M059J (cell line): ENCODE measurements at places on chromosomes 6 and 20.

GRCh38 chr20:39188266-39188765, 226.2 kb downstream of the DHX35 start:
- DNase-seq, result no peak

DNA sequence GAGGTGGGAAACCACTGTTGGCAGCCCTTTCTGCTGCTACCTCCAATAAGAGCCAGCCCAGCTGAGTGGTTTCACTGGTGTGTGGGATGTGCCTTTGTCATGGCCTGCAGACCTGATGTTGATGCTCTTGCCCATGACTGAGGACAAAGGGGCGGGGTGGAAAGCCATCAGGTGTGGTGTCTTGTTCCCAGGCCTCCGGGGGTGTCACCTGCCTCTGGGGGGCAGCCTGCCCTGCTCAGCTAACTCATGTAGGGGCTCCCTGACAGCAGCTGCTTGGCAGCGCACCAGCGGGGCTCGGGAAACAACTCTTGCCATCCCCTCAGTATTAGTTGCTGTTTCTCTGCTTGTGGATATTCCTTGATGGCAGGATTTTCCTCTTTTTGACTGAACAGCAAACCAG, 91.3 kb downstream of the LYRM2 start:
- DNase-seq, result no peak

GRCh38 chr6:1581120-1581991, 28.4 kb upstream of the FOXC1 start:
- no peak for DNase-seq

- peak; percentile 79 for DNase-seq
Observed at GRCh38 chr20:768426-768978, at the start of gene SLC52A3. Gene SLC52A3, minus strand, starts transcription at chr20:768500. Its CDS starts 2,726 bp downstream, at chr20:765774.

DNA sequence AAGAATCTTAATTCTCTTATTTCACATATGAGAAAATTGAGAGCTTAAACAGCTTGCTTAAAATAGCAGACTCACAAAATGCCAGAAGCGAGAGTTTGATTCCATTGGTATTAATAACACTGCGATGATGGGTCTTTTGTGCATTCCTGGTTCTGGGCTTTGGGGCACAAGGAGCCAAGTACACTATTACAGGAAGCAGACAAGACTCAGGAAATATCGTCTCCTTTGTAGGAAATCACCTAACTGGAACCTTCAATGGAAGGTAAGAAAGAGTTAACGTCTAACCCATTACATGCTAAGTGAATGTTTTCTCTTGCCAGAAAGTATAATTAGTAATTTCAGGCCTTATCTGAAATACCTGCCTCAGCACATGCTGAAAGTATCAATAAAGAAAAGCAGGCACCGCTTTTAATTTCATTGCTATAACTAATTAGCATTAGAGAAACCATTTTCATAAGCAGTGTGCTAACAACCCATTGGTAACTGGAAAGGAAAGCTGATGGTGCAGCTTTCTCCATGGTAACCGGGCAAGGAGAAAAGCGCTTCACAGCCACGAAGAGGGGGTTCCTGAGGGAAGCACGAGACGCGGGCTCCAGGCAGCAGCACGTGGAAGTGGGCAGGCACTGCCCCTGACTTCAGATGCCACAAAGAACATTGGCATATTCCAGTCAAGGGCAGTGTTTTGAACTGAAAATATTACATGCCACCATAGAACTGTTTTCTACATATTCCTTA, 206.7 kb upstream of the AGPAT4 start:
- DNase-seq, result no peak

GRCh38 chr20:46936415-46937156, 41.9 kb downstream of the EYA2 start:
- no peak for DNase-seq

DNA sequence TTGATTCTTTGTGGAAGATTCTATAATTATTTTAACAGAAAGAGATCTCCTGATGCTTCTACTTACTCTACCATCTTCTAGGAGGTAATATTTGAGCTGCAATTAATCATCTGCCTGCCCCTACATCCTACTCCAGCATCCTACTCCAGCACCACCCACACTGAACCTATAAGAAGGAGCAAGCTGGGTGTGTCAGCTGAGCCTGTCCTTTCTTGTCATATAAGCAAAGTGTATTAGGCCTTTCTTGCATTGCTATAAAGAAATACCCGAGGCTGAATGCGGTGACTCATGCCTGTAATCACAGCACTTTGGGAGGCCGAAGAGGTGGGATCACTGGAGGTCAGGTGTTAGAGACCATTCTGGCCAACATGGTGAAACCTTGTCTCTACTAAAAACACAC, 84.2 kb upstream of the ARG1 start:
- peak; percentile 46 for DNase-seq

DNA sequence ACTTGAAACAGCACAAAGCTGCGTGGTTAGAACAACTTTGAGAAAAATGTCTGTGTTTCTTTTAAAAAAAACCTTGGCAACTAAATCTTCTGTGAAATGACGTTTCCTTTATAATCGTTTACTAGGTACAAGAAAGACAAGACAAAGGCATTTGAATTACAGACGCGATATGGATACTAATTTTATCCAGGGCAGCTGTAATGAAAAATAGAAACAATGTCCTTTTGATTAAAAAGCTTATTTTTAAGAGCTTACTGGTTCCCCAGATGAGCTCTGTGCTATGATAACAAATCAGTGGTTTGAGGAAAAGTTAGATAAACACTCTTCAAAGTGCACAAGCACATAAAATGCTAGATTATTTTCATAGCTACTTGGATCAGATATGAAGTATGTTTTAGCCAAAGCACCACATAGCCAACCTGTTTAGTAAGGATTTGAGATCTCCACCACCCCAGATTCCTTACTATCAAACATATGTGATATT, 1.6 kb upstream of the SYNCRIP start:
- no peak for DNase-seq

DNA sequence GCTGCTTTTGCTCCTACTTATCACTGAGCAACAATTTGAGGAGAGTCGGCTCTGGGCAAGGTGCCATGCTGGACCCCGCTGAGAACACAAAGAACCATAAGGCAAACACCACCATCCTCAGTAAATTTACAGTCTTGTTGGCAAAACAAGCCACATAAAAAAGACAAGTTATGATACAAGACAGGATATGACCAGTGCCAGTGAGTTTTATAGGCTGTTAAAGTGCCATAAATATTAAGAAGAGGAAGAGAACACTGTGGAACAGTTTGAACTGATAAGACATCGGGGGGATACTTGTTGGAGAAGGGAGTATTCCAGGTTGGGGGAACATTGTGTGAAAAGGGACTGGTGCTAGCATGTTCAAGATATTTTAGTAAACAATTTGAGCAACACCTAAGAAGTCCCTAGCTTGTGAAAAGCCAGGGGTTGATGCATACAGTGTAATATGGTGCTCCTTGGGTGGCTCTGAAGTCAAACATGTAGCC, 25.3 kb upstream of the RIPOR2 start:
- DNase-seq, result peak; percentile 46

- no peak for DNase-seq
Observed at GRCh38 chr6:68114463-68115047, 520.5 kb upstream of the ADGRB3 start.

- peak; percentile 87 for DNase-seq
Observed at GRCh38 chr6:44009425-44010321, 117.6 kb downstream of the MRPL14 start.
